Pancreas (tissue), 10 donors: ENCODE measurements at places on chromosomes 16 and 17. TPM values are rescaled to one million over a fixed set of nuclear protein-coding genes. Genes with fewer than 3 reads are reported as not detected.

- H3K27me3 ChIP-seq = no peaks in the 10 kb centered on the region
- H3K4me1 ChIP-seq = peaks cover 27% of the 10 kb centered on the region
- peak overlapping the region; percentile 73 for H3K27ac ChIP-seq
- H3K36me3 ChIP-seq = no peaks in the 10 kb centered on the region
These were observed 16.4 kb upstream of the CPSF4L start for GRCh38 chr17:73278049-73278464.

TBX2 gene
- polyA plus RNA-seq = 5.9 TPM

DNA sequence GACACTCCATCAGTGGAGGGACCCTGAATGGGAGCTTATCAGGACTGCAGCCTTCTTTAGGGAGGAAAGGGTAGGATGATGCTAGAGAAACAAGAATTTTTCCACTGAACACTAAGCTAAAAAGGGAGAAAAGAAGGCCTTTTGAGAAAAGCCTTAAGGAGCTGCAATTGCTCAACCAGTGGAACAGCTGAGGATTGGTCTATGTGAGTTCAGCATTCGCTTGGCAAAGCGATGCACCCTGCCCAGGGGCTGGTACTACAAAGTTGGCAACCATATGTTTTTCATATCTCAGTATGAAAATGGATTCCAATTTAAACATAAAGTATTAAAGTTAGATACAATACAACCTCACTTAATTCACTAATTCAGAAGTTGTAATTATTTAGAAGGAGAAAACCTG is 117.8 kb upstream of the FAM20A start:
- H3K4me3 ChIP-seq = no peak overlapping the region
- no peak for DNase-seq
- no peaks in the 10 kb centered on the region for H3K36me3 ChIP-seq
- no peak overlapping the region for H3K27ac ChIP-seq
- H3K4me1 ChIP-seq = no peaks in the 10 kb centered on the region
- H3K27me3 ChIP-seq = no peaks in the 10 kb centered on the region

GRCh38 chr17:44220213-44221083 is 973 bp upstream of the UBTF start:
- DNase-seq = peak; percentile 76
- peak overlapping the region; percentile 96 for H3K27ac ChIP-seq
- no peaks in the 10 kb centered on the region for H3K36me3 ChIP-seq
- H3K4me1 ChIP-seq = peaks cover 23% of the 10 kb centered on the region
- no peaks in the 10 kb centered on the region for H3K27me3 ChIP-seq

DNA sequence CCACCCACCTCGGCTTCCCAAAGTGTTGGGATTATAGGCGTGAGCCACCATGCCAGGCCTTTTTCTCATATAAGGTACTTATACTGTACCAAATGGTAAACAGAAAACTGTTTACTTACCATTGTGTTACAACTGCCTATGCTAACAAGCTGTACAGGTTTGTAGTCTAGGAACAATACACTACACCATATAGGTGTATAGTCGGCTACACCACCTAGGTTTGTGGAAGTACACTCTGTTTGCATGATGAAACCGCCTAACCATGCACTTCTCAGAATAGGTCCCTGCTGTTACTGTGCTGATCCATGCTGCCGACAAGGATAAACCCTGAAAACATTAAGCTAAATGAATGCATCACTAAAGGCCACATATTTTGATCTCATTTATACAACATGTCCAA is 18.9 kb downstream of the DNAJA2 start:
- no peak overlapping the region for H3K27ac ChIP-seq
- H3K4me1 ChIP-seq = no peaks in the 10 kb centered on the region
- peaks cover 45% of the 10 kb centered on the region for H3K36me3 ChIP-seq
- no peak overlapping the region for H3K4me3 ChIP-seq
- no peaks in the 10 kb centered on the region for H3K27me3 ChIP-seq

DNA sequence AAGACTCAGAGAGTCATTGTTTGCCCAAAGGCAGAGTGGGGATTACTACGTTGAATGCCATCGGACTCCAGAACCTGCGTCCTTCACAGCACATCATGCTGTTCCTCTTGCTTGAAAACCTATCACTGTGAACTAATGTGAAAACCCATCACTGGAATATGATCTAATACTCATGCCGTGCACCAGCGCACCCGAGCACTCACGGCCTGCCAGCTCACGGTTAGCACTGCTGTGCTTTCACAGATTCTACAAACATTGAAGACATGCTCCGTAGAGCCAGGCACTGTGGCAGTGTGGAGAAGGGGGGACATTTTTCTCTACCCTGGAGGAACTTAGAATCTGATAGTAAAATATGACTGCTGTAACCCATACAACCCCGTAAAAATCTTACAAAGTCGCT is 350.4 kb downstream of the C16orf95 start:
- no peaks in the 10 kb centered on the region for H3K36me3 ChIP-seq
- no peaks in the 10 kb centered on the region for H3K27me3 ChIP-seq
- no peaks in the 10 kb centered on the region for H3K4me1 ChIP-seq
- no peak for DNase-seq

DNA sequence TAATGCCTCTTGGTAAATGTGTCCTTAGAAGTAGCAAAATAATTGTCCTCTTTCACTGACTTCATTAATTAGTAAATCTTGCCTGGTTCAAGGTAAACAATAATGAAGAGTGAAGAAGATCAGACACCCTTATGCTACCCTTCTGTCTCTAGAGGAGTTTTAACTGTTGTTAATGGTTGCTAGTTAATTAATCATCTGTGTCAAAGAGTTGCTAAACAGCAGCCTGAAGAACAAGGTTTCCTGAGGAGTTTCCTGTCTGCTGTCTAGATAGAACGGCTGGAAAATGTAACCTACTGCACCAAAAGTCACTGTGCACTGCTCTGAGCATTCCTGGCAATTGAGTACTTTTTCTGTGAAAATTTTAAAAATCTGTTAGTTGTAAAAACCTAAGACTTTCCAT is 131.3 kb downstream of the NLK start:
- H3K36me3 ChIP-seq = no peaks in the 10 kb centered on the region
- H3K27ac ChIP-seq = no peak overlapping the region
- no peak for DNase-seq
- no peaks in the 10 kb centered on the region for H3K27me3 ChIP-seq
- no peak overlapping the region for H3K4me3 ChIP-seq

CPNE2 gene
- polyA plus RNA-seq = 17.1 TPM
